Uterine smooth muscle cell (primary cell): ENCODE measurements at places on chromosomes 13 and 19. TPM values are rescaled to one million over a fixed set of nuclear protein-coding genes. Genes with fewer than 3 reads are reported as not detected.

Gene CDKN2D
- 7.1 and 19.3 TPM in 2 replicates for total RNA-seq

Gene EDDM13
- not detected in 2 replicates for total RNA-seq

Gene HOMER3
- total RNA-seq = 85.0 and 94.4 TPM in 2 replicates

Gene PDX1
- not detected in 2 replicates for total RNA-seq

Gene TMC4
- total RNA-seq = 0.87 TPM in 1 of 2 replicates, not detected in the other
